Cardiac septum (tissue), 1 donor: ENCODE measurements at places on chromosomes 1 and 21. TPM values are rescaled to one million over a fixed set of nuclear protein-coding genes. Genes with fewer than 3 reads are reported as not detected.
A peak's percentile ranks its signal among the peaks of the same experiment; 100 is the strongest.

GRCh38 chr1:66916320-66916719 lies 8.3 kb downstream of the DNAI4 start:
- DNase-seq = no peak

GRCh38 chr1:185987611-185988321 lies 253.6 kb downstream of the HMCN1 start:
- DNase-seq = no peak

DNA sequence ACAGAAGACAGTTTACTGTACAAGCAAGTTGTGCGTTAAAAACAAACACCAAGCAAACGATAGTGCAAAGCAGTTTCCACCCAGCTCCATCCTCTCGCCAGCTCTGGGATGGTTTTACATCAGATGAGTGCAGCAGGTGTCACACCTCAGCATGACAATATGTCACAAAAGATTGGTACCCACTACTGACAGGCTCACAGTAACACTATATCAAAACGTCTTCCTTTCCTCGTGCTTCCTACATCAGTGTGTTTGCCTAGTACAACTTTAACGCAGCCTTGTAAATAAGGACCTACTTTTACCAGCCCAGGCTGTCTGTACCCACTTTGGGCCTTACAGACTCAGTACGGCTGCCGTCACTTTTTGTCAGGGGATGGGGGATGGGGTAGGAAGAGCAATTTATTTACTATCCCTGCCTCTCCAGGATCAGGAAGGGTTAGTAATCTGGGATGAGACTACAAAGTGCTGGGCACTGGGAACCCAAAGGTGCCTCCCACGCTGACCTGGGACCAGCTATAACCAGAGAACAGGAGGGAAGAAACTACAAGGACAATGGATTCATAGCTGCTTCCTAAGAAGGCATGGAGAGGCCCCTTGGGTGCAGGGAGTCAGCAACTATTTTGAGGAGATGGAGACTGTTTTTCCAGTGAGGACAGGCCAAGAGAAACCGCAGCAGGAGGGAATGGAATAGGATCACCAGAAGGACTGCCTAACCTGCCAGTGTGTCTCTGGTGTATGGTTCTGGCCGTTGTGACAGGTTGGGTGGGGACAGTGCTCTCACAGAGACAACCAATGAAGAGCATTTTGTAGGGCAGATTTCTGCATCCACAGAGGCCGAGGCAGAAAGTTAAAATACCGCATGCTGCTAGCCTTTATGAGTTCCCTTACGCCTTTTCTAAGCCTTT lies 30.2 kb downstream of the RUNX3 start:
- DNase-seq = peak; percentile 56

Gene TLR5
- total RNA-seq = 1.6 TPM

GRCh38 chr21:38920631-38921398 lies 115.1 kb downstream of the ETS2 start:
- no peak for DNase-seq

DNA sequence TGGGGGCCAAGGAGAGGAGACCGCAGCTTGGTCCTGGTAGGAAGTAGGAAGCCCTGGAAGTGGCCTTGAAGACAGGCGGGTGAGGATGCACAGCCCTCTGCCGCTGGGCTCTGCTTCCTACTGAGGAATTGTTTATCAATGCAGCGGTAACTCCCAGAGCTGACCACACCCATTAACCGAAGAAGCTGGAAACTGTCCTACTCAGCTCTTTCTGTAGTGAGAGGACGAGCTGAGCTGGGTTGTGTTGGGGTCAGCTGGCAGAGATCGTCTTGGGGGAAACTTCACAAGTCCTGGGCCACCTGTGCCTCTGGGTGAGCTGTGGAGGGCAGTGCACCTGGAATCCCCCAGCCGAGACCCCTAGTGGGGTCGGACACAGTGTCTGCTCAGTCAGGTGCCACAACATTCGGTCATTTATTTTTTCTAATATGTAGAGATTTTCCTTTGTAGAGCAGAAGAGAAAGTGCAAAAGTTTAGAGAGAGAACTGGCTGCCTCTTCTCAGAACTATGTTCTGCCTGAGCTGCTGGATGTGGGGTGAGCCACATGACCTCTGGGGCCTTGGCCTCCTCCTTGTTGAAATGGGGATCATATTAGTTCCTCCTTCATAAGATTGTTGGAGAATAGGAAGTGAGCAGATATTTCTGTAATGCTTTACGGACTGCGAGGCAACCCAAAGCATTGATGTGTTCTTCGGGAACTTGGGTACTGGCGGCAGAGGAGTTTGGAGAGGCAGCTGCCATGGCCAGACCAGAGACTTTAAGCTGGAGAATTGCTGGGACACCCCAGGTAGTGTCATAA lies 3.6 kb downstream of the NECAP2 start:
- no peak for DNase-seq

- no peak for DNase-seq
Observed at GRCh38 chr1:9715536-9716226, 64.2 kb downstream of the PIK3CD start.

Gene ILDR2
- total RNA-seq = 23.1 TPM

Gene HCRTR1
- total RNA-seq = not detected

DNA sequence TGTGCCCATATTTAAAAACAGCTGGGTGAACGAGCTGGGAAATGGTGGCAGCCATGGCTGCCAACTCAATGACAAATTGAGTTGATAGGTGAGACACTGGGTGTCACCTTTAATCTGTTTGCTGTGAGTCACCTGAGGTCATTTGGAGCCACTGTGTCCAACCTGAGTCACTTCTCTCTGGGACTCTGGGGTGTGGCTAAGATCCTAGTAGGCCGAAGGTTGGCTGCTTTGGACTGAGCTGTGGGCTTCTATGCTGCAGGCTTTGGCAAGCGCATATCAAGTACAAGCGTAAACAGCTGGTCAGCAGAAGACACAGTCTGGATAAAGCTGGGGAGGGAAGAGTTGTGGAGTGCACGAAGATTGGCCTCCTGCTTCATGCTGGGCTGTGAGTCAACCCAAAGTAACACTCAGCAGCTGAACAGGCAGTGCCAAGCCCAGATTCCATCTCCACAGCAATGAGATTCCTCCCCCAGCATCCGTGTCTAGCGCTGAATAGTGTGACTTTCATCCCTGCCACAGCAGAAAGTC lies 24.0 kb downstream of the TEX35 start:
- peak; percentile 83 for DNase-seq

Gene DCST1
- total RNA-seq = not detected

Gene TACSTD2
- total RNA-seq = 0.11 TPM

Gene CCDC18
- 2.3 TPM for total RNA-seq

DNA sequence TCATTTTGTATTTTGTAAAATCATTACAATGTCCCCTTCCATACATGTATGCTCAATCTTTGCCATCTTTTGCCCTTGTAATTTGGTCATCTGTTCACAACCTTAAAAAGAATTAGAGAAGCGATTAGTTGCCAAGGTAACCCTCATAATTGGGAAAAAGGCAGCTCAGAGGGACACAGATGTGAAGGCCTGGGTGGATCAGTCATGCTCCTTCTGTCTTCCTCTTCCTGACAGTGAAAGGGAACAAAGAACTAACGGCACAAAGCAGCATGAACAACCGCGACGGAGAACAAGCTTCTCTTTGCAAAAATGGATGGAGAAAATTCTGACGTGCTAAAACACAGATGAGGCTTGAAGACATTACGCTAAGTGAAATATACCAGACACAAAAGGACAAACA lies 78.7 kb upstream of the COG2 start:
- DNase-seq = no peak

Gene KIF2C
- total RNA-seq = 1.3 TPM

DNA sequence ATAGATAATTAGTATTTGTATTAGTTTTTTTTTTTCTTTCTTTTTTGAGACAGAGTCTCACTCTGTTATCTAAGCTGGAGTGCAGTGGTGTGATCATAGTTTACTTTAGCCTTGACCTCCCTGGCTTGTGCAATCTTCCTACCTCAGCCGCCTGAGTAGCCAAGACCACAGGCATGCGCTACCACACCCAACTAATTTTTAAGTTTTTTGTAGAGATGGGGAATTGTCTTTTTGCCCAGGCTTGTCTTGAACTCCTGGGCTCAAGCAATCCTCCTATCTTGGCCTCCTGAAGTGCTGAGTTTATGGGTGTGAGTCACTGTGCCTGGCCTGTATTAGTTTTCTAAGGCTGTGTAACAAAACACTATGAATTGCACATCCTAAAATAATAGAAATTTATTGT lies 58.3 kb downstream of the MSH4 start:
- DNase-seq = no peak

DNA sequence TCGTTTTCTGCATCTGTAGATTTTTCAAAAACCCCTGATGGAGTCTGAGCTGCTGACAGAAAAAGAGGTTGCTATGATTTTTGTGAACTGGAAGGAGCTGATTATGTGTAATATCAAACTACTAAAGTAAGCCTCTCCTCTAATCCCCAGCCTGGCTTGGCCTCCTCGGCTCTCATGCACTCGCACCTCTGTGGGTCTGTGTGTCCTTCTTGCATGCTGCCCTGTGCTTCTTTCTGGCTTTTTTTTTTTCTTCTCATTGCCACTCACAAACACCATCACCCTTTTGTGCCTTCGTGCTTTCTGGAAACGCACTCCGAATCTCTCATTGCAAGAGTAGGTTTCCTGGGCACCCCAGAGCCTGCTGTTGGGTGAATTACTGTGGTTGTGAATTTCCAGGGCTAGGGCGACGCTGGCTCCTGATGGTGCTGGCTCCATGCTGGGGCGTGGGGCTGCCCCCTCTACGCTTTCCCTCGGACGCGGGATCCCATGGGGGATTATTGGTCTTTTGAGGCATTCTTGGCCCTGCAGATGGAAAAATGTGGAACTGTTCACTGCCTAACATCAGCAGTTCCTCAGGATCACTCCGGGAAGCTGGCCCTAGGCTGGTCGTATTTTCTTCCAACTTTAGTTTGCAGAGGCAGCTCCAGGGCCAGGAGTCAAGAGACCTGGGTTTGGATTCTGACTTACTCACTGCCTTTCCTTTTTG lies 56.8 kb downstream of the ATP5PO start:
- DNase-seq = no peak

- no peak for DNase-seq
Observed at GRCh38 chr1:181126871-181127587, 38.5 kb downstream of the IER5 start.

- DNase-seq = no peak
Observed at GRCh38 chr1:43509007-43509739, 21.5 kb upstream of the PTPRF start.

Gene KRTAP19-3
- total RNA-seq = not detected

DNA sequence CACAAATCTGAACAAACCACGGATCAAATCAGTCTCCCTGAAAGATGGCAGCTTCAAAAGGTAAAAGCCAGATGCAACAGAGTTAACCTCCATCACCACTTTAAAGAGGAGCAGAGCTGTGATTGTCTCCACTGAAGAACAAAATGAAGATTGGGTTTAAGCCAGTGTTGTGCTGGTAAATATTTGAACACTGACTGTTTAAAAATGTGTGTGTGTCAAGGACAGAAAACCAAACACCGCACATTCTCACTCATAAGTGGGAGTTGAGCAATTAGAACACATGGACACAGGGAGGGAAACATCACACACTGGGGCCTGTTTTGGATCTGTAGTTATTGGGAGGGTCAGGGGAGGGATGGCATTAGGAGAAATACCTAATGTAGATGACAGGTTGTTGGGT lies 83.9 kb downstream of the ST6GALNAC5 start:
- no peak for DNase-seq

DNA sequence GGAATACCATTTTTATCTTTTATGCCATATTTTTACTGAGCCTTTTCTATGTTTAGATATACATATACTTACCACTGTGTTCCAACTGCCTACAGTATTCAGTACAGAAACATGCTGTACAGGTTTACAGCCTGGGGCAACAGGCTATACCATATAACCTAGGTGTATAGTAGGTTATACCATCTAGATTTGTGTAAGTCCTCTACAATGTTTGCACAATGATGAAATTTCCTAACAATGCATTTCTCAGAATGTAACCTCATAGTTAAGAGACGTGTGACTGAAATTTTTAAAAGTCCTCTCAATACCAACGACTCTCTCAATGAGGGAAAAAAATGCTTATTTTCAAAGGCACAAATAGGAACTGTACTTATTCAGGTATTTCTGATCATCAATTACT lies 21.7 kb downstream of the INTS7 start:
- no peak for DNase-seq

- peak; percentile 76 for DNase-seq
Observed at GRCh38 chr21:36297938-36298572, 21.9 kb upstream of the MORC3 start.

Gene IFNLR1
- 2.3 TPM for total RNA-seq

DNA sequence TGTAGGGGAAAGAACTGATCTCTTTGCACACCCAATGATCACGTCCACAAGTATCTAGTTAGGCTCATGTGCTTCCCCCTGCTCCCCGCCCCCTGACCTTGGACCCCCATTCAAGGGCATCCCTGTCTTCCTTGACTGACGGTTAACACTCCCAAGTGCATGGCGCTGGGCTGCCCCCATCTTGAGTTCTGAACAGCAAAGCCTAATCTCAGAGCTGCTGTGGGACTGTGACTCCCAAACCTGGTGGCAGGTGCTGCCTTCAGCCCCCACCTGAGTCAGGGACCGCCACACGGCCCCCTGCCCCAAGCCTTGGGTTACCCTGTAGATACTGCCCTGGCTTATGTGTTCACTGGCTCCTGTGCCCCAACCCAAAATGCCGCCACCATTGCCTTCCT lies 925 bp downstream of the TNNI1 start:
- DNase-seq = no peak

GRCh38 chr1:92709738-92710137 lies 75.2 kb downstream of the EVI5 start:
- DNase-seq = no peak

GRCh38 chr1:228792601-228793000 lies 57.3 kb downstream of the RHOU start:
- no peak for DNase-seq

DNA sequence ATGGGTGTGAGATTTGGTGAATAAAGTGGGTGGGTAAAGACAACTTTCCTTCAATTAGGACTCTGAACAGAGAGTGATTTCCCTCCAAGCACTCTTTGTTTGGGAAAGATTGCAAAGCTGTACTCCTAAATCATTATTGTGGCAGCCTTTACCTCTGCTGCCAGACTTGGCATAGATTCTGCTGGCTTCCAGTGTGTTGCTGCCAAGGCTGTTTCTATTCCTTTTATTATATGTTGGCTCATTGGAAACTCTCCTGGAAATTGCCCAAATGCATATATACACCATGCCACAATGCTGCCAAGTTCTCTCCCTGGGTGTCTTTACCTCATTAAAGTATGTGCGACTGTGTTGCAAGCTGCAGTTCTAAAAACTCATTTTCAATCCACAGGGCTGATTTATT lies 668.0 kb downstream of the MRPL39 start:
- no peak for DNase-seq

- no peak for DNase-seq
Observed at GRCh38 chr1:215040190-215040589, 42.3 kb upstream of the KCNK2 start.

Gene RGL1
- 19.6 TPM for total RNA-seq

DNA sequence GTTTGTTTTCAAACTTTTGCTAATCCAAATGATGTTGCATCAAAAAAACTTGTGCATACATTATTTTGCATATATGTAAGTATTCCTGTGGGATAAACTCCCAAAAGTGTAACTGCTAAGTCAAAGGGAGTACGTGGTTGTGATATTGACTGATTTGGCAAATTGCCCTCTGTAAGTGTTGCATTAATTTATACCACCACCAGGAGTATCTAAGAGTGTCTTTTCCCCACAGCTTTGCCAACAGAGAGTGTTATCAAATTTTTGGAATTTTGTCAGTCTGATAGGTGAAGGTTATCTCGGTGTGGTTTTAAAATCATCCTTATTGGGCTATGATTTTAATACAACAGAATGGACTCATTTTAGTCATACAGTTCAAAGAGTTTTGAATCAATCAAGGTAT lies 30.1 kb upstream of the PARP1 start:
- no peak for DNase-seq

- DNase-seq = no peak
Observed at GRCh38 chr1:77430966-77431690, 149.3 kb downstream of the AK5 start.
